Activated T-cell treated with anti-CD3 and anti-CD28 coated beads for 1 hour (primary cell): ENCODE measurements at places on chromosomes 13 and 19.

DNA sequence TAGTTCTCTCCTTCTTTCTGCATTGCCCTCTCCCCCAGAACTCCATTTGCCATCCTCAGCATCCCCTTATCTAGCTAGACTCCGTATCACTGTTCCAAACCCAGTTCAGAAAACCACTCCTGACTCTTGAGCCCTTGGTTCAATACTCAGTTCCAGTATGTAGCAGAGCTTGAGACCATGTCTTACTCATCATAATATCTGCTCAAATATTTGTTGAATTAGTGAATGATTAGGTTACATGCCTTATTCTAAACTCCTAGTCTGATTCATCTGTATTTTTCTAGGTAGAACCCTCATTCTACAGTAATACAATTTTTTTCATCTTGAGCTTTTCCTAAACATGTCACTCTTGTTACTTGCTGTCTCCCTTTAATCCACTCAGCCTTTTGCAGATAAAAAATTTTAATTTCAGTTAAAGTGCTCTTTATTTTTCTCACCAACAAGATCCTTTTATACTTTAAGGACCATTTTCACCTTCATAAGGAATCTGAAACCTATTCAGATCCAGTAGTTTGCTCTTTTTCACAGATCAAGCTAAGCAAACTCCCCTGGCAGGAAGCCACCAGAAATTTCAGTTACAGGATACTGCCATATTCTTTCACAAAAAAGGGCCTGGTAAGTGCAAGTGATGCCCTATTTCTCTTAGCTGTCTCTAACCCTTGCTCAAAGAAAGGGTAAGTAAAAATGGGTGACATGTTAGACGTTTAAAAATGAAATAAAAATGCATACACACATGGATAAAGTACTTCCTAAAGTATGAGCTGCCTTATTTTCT is 23.1 kb upstream of the INTS6 start:
- DNase-seq = no peak

GRCh38 chr13:19591864-19592263 is 30.5 kb upstream of the TPTE2 start:
- no peak for DNase-seq

DNA sequence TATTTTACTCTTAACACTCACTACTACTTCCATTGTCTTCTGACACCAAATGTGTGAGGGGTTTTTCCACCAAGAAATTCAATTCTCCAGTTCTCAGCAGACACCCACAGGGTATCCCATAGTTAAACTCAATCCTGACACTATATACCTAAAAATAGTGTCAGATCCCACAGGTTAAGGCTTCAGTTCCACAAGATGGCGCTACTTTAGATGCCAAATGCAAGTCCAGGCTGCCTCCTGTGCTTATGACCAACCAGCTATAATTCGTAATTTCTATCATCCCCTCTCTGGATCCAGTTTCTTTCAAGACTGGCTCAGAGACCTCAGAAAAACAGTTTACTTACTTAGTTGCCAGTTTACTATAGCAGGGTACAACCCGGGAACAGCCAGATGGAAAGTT is 1146.2 kb upstream of the SPRY2 start:
- DNase-seq = no peak

GRCh38 chr19:459724-460511 is 915 bp downstream of the SHC2 start:
- no peak for DNase-seq

- no peak for DNase-seq
Measured at GRCh38 chr19:39935364-39935661, 879 bp upstream of the FCGBP start.

DNA sequence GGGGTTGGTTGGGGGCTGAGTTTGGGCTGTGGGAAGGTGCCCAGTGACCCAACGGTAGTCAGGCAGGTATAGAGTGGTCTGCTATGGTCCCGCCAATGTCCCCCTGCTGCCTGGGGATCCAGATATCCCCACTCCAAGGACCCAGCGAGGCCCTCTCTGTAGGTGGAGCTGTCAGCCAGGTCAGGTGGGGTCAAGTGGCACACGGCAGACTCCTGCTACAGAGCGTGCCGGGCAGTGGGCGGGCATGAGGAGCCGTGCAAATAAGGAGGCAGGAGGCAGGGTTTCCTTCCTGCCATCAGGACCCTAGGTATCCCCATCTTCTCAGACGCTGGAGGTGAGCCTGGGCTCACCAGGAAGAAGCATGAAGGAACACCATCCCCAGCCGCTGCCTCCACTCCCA is 14.9 kb downstream of the EVI5L start:
- no peak for DNase-seq

DNA sequence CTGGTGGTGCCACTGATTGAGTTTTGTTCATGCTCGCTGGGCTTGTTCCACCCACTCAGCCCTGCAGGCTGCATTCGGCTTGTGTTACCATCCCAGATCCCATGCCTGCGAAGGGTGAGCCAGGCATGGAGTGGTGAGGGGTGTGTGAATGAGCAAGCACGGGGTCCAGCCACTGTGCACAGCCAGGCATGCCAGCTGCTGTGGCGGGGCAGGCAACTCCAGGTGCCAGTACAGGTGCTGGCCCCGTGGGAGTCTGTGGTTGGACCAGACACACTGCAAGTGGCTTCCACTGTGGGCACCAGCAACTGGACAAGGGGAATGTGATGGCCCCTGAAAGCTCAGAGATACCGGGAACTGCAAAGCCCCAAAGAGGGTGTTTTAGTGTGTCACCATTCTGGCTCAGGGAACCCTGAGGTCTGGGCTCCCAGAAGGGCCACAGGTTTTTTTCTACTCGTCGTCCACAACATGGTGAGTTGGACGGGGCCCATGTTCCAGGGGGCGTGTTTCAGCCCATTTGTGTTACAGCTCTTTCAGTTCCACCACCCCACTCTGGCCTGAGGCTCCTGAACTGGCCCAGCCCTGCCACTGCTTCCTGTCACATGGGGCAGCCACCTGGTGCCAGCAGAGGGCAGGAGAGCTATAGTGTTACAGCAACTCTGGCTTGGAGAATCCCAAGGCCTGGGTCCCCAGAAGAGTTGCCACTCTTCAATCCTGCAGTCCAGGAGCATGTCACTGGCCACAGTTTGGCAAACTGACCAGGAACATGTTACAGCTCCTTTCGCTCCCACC is 217.0 kb upstream of the OBI1 start:
- DNase-seq = no peak

DNA sequence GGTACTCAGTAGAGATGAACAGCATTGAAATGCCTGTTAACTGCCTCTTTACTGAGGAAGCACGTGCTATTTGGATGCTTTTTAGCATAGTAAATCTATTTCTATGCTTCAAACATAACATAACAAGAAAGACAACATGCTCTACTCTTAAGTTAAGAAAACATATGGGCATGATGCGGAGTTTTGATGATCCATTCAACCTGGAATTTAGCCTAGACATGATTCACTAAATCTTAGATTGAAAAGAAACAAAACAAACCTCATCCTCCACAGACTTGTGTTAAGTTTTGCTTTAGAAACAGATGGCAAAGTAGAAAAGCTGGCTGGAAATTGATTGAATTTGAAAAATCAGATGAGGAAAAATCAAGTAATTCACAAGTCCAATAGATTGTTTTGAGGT is 593.8 kb downstream of the OLFM4 start:
- DNase-seq = no peak

GRCh38 chr19:11138601-11139300 is 16.8 kb downstream of the SPC24 start:
- DNase-seq = no peak

- no peak for DNase-seq
Measured at GRCh38 chr19:1555487-1556389, 12.4 kb downstream of the MEX3D start.

DNA sequence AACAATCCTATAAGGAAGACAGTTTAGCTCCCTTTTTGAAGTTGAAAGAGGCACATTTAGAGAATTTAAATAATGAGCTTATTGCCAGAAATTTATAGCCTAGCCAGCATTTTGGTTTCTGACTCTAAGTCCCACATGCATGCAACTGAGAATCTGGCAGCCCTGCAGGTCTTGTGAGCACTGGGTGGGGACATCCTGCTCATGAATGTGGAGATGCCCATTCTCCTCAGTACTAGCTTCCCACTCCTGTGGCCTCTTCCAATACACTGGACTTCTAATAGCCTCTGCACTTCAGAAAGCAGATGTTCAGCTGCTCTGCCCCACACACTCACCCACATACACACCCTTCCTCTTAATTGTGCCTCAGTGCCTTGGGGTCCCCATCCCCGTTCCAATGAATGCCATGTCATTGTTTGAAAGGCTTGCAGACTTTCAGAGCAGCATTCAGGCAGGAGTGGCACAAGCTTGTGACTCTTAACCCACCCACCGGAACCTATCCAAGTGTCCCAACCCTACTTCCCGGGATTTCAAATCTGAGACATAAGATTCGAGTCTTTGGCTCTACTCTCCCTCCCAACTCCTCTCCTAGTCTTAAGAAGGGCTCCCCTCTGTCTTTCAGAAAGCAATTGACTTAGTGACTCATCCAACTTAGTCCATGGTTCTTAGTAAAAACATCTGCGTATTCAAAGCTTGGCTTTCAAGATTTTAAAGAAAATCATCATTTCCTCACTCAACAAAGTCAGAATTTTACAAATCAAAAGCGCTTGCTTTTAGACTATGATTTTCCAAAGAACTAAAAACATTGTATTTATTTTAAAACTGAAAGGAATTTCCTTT is 80.0 kb upstream of the FREM2 start:
- DNase-seq = no peak

DNA sequence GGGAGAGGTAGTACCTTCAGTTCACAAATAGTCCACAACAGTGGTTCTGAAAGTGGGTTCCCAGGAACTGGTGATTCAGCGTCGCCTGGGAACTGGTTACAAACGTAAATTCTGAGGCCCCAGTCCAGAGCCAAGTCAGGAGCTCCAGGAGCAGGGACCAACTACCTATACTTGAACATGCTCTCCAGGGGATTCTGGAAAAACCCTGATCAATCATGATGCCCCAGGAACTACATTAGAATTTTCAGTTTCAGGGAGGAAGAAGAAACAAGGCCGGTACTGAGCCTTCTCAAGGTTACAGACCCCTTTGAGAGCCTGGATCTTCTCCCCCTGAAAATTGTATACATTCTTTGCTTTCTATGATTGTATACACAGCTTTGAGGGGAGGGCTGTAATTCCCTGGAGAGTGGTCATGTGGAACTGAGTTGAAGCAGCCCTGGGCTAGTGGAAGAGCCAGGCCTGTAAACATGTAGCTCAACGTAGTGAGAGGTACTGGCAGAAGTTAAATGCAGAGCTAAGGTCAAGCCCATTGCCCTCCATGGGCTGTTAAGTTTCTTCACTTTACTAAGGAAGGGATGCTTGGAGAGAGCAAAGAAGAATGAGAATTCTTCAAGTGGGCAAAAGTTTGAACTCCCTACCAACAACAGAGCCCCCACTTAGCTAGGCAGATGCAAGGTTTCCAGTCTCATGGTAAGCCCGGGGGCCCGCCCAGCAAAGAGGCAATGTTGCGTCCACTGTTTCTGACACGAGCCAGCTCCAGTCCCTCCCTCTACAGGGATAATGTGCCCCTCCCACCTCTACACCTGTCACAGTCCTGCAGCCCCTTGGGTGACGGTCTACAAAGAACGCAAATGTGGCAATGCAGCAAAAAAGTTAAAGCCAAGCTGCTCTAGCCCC is 17.0 kb downstream of the DOCK9 start:
- no peak for DNase-seq

DNA sequence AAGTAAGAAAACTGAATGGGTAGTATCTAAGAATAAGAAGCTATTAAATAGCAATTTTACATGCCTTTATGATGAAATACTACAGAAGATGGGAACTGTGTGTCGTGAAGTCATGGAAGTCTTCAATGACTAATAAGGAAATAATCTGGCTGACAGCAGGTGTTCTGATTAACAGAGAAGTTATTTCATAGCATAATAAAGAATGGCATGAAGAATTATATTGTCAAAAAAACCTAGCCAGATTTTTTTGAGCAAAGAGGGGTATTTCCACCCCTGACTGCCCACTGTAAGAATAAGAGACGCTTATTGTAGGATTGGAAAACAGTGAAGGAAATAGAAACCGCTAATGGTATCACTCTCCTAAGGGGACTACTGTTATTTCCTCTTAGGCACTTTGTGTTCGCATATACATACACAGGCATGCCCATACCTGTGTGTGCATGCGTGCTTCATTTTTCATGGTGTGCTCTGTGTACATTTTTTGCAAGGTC is 318.8 kb downstream of the SHISA2 start:
- no peak for DNase-seq

GRCh38 chr13:90997951-90998350 is 349.5 kb upstream of the MIR17HG start:
- DNase-seq = no peak

GRCh38 chr19:3046698-3047495 is 15.4 kb downstream of the TLE5 start:
- DNase-seq = no peak
